ENCODE measurements at places on chromosomes 2 and 18. TPM values are rescaled to one million over a fixed set of nuclear protein-coding genes. Genes with fewer than 3 reads are reported as not detected.

Gene C2orf66
- total RNA-seq: not detected

Gene NDUFV2
- 115 TPM for total RNA-seq

Gene MAP2
- total RNA-seq: 37.1 TPM

Gene ARHGEF33
- 0.43 TPM for total RNA-seq

Gene LYG1
- 0.32 TPM for total RNA-seq

Gene BOD1L2
- total RNA-seq: not detected

Gene CLIP4
- 61.5 TPM for total RNA-seq

Gene RAB17
- total RNA-seq: 0.43 TPM

Measured in fibroblast of villous mesenchyme (primary cell).